Sigmoid colon (tissue), 7 donors: ENCODE measurements at places on chromosomes 13 and 19. TPM values are rescaled to one million over a fixed set of nuclear protein-coding genes. Genes with fewer than 3 reads are reported as not detected.

The DGKH gene
- 16.3 TPM for total RNA-seq

The MEIOSIN gene
- not detected for total RNA-seq

The MISP3 gene
- total RNA-seq = 1.8 TPM

The LSM14A gene
- 138 TPM for total RNA-seq

The ZNF888 gene
- total RNA-seq = 3.3 TPM

The COX7A1 gene
- total RNA-seq = 88.5 TPM

The TTYH1 gene
- 2.5 TPM for total RNA-seq

The SLC46A3 gene
- total RNA-seq = 15.8 TPM

The OR10H2 gene
- total RNA-seq = not detected

The ZNF709 gene
- total RNA-seq = 8.3 TPM

The DMPK gene
- total RNA-seq = 145 TPM

The ZNF536 gene
- total RNA-seq = 5.4 TPM

The CLIP3 gene
- 32.9 TPM for total RNA-seq

The DCLK1 gene
- 64.8 TPM for total RNA-seq

The ATP8A2 gene
- 1.2 TPM for total RNA-seq

The HIPK4 gene
- total RNA-seq = not detected

The OVOL3 gene
- not detected for total RNA-seq

The ZNF575 gene
- total RNA-seq = 0.14 TPM

The FLT3LG gene
- total RNA-seq = 11.1 TPM
